Cerebellar nuclear complex (tissue), 1 donor: ENCODE measurements at places on chromosomes 3 and 15.

GRCh38 chr3:153910387-153910786 lies 210.8 kb upstream of the ARHGEF26 start:
- DNase-seq, result no peak

- DNase-seq, result no peak
Measured at GRCh38 chr3:98814817-98815420, 51.8 kb downstream of the ST3GAL6 start.

- no peak for DNase-seq
Measured at GRCh38 chr3:71128961-71129360, 454.6 kb downstream of the FOXP1 start.

DNA sequence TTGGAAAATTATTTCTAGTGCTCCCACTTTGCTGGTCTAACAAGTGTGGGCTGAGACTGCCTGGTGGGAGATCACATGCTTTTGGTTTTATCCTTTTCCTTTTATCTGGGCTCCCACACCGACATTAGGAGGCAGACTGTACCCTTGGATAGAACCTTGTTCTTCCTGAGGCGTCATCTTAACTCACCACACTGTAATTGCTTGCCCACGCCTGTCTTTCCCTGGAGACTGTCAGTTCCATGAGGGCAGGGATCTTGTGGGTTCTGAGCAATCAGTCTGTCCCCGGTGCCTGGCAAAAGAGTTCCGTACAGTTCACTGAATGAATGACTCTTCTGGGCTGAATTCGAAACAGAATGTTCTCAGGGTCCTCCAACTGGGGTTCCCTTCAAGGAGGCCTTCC lies 124.6 kb upstream of the ABHD17C start:
- DNase-seq, result no peak

GRCh38 chr3:71468311-71469137 lies 115.0 kb downstream of the FOXP1 start:
- DNase-seq, result no peak

DNA sequence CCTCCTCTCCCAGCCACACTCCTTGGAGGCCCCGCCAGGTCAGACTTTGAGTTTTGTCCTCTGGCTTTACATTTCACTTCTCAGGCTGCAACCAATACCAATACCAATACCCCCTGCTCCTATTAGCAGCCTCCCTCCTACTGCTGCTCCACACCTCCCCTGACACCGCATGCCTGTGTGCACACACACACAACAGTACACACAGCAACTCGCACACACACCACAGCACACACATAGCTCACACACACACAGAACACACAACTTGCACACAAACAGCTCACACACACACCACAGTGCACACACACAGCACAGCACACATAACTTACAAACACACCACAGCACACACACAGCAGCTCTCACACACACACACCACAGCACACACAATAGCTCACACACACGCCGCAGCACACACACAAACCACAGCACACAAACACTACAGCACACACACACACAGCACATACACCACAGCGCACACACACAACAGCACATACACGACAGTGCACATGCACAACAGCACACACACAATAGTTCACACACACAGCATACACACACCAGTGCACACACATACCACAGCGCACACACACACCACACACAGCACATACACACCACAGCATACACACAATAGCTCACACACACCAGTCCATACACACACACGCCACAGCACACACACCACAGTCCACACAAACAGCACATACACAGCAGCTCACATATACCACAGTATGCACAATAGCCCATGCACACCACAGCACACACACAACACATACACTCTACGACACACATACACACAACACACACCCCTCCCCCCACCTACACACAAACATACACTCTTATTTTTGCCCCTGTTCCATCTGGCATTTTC lies 204.7 kb downstream of the UACA start:
- no peak for DNase-seq

GRCh38 chr3:38139652-38140051 lies 1.2 kb downstream of the MYD88 start:
- DNase-seq, result no peak

DNA sequence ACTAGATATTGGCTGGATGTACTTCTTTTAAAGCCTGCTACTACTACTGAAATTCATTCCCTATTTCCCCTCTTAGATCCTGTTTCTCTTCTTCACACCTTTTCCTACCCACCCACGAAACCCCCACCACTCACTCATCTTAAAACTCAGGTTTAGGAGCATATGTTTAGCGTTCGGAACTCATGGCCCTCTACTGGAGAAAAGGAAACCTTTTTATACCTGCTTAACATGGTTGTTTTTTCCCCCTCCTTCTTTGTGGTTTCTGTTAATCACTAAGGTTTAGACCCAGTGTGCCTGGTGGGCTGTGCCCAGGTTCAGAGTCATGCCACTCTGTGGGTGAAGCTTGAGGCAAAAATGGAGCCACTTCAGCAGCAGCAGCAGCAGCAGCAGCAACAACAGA lies 2.6 kb downstream of the ARID3B start:
- DNase-seq, result no peak

- DNase-seq, result no peak
Measured at GRCh38 chr3:6526861-6527260, 334.1 kb upstream of the GRM7 start.

- no peak for DNase-seq
Measured at GRCh38 chr15:59892985-59893384, 111.1 kb upstream of the FOXB1 start.

DNA sequence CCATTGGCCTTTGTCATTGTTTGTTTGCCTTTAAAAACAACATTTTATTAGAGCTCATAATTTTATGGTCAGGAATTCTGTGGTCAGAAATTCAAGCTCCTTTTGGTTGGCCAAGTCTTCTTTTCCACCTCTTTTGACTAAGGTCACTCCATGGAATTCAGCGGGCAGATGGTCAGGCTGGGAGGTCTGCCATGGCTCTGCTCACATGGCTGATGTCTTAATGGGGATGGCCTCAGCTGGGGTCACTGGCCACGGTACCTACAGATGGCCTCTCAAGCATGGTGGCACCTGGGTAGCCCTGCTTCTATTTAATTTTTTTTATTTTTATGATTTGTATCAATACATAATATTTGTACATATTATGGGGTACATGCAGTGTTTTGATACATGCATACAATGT lies 360.8 kb upstream of the MCTP2 start:
- no peak for DNase-seq

DNA sequence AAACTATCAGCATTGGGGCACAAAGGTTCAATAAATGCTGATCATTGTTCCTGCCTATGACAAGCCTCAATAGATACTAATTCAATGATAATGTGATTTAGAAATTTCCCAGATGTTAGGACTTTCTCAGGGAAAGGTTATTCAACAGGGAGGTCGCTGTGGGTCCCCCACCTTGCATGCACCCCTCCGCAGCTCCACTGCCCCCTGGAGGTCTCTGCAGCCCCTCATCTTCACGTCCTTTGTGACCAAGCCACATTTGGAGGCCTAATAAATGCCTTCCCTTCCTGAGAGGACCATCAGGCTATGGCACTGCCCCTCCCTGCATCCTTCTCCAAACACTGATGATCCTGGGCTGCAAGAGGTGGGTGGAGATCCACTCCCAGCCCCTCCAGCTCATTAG lies 50.2 kb downstream of the NOX5 start:
- no peak for DNase-seq

DNA sequence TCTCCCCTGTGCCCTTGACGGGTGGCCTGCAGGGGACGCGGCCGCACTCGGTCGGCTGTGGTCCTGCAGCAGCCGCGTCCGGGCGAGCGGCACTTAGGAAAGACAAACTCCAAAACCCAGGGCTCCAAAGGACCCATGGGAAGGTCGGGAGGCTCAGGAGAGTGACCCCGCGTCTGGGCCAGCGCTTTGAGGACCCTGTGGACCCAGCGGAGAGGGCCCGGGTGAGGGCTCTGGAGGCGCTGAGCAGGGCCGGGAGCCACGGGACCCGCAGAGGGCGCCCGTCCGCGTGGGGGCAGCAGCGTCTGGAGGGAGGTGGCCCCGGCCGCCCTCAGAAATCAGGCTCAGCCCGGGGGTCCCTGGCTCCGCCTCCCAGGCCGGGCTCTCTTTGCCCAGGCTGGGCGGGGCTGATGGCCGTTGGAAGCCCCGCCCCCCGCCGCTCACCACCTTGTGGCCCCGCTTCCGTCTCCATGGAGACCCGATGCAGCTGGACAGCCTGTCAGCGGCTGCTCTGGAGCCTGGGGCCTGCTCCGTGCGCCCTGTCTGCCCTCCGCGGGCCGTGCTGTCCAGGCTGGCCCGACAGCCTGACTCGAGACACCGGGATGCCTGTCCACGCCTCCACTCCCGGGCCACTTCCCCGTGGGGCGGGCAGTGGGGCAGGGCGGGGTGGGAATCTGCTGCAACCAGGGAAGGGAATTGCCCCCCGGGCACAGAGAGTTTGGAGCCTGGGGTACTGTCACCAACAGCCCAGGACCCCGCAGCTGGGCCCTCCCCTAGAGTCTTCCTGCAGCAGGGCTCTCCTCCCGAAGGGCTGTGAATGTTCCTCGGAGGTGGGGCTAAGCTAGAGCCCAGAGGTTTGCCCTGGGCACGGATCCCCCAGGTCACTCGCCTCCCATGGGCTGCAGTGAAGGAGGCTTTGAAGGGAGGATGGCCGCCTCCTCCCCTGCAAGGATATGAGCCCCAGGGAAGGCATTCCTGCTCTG lies 34.8 kb upstream of the RPL32 start:
- no peak for DNase-seq

DNA sequence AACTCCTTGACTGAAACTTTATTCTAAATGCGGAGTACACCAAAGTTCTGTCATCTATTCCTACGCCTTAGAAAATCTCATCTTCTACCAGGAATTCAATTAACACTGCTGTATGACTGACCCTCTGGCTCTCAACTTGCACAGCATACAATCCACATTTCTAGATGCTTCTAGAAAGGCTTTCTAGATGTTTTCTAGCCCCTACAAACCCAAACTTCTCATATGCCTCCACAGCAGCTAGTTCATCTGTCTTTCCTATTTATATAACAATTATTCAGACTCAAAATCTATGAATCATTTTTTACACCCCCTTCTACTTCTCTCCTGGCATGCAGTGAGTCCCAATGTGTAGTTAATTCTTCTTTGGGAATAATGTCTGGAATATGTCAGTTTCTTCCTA lies 13.2 kb downstream of the INO80 start:
- no peak for DNase-seq

DNA sequence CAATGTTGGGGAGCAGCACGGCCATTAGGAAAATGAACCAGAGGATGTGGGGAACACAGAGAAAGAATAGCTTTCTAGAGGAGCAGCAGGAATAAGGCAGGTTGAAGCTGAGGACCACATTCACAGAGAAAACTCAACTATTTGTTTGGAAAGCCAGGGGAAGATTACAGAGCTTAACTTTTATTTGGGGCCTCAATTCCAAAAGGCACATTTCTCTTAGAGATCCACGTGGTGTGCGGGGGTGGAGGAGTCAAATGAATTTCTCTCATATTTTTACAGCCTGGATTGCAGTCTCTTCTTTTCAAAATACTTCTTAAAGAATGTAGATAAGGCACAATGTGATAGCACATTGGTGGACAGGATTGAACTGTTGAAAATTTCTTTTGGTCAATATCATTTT lies 253.7 kb downstream of the ROBO1 start:
- no peak for DNase-seq

DNA sequence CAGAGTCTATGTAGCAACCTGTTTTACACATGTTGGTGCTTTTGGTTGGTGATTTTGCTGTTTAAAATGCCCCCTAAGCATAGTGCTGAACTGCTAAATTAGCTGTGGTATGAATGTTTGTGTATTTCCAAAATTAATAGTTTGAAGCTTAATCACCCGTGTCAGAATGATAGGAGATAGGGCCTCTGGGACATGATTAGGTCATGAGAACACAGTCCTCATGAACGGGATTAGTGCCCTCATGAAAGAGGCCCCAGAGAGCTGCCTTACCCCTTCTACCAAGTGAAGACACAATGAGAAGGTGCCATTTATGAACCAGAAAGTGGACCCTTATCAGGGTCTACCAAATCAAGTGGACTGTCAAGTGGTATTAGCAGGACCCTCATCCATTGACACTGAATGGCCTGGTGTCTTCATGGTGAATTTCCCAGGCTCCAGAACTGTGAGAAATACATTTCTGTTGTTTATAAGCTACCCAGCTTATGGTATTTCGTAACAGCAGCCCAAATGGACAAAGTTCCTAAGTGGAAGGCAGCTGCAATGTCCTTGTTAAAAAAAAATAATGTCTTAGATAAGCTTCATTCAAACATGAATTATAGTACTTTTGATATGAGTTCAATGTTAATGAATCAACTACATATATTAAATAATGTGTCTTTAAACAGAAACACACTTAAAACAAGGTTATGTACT lies 37.7 kb upstream of the FRMD4B start:
- DNase-seq, result no peak

DNA sequence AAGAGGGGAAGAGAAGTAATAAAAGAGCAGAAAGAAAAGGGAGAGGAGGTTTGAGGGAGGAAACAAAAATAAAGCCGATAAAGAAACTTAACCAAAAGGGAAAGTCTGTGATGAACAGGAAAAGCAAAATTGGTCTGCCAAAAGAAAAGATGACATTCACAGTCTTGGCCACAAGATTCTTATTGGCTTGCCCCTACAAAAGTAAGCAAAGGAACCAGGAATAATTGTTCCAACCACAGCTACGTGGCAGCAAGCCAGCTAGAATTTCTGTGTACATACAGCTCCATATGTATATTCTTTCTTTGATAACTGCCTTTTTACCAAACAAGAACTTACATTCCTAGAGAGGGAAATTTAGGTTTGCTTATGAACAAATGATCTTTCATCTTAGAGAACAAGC lies 79.6 kb downstream of the MLH1 start:
- DNase-seq, result no peak

GRCh38 chr3:160702290-160702689 lies 25.3 kb downstream of the ARL14 start:
- no peak for DNase-seq

DNA sequence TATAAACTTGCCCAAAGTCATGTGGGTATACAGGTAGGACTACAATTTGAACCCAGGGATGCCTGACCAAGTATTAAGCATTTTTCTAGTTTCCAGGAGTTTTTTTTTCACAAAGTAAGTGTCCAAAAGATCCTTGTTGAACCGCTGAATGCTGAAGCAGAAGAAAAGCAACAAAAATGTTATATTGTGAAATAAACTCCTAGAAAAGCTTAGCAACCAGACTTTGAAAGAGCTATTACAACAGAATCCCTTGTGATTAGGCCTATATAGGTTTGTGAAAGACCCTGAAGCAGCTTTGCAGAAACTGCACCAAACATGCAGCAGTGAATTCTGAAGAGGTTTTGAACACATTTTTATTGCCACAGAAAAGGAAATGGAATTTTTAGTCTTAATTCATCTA lies 236.8 kb downstream of the TUSC7 start:
- DNase-seq, result no peak
